ENCODE measurements at places on chromosomes 6 and 20.

DNA sequence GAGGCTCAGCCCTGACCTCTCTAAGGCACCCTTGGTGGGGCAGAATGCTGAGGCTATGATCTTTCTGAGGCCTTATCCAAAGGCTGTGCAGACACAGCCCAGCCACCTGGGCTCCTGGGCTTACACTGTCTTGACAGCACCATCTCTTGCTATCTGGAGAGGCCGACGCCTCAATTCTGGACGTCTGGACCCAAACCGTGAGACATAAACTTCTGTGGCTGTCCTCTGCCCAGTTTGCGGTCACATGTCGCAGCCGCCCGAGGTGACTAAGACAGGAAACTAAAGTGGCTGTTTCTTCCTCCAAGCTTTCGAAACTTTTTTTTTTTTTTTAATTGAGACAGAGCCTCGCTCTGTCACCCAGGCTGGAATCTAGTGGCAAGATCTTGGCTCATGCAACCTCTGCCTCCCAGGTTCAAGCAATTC lies 49.3 kb downstream of the PRR18 start:
- peak; percentile 4 for DNase-seq

GRCh38 chr6:31464252-31465184 lies 33.4 kb upstream of the MICB start:
- DNase-seq, result no peak

- no peak for DNase-seq
Measured at GRCh38 chr6:37702314-37702713, 4.6 kb upstream of the MDGA1 start.

DNA sequence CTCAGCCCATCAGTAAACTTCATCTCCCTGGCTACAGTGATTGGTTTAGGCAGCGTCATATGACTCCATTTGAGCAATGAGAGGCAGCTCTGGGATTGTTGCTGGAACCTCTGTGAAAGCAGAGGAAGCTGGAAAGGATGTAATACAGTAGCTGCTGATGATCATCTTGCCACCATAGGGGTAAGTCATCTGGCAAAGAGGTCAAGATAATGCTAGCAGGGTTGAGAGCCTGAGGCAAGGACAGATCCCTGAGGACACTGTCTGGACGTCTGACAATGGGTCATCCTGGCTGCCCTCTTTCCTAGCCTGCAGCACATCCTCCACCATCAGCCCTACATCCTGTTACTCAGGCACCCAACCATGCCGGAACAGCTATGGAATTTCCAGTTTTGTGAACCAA lies 25.5 kb upstream of the FKBP1A start:
- DNase-seq, result peak; percentile 89

DNA sequence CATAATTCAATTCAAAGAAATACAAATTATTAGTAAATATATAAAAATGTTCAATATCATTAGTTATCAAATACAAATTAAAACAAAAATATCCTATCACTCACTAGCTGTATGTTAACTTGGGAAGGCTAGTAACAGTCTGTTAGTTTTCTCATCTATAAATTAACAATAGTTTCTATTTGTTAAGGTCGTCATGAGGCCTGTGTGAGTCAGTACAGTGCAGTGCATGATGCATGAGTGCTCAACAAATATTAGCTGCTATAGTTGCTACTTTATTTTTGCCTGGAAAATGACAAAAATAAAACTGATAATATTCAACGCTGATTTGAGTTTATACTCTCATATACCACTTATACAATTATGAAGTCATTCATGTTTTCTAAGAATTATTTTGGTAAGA lies 401.6 kb upstream of the RUNX2 start:
- peak; percentile 58 for DNase-seq

GRCh38 chr6:138568997-138569396 lies 69.7 kb upstream of the NHSL1 start:
- DNase-seq, result no peak

- no peak for DNase-seq
Measured at GRCh38 chr20:25353747-25354705, 36.6 kb downstream of the ABHD12 start.

DNA sequence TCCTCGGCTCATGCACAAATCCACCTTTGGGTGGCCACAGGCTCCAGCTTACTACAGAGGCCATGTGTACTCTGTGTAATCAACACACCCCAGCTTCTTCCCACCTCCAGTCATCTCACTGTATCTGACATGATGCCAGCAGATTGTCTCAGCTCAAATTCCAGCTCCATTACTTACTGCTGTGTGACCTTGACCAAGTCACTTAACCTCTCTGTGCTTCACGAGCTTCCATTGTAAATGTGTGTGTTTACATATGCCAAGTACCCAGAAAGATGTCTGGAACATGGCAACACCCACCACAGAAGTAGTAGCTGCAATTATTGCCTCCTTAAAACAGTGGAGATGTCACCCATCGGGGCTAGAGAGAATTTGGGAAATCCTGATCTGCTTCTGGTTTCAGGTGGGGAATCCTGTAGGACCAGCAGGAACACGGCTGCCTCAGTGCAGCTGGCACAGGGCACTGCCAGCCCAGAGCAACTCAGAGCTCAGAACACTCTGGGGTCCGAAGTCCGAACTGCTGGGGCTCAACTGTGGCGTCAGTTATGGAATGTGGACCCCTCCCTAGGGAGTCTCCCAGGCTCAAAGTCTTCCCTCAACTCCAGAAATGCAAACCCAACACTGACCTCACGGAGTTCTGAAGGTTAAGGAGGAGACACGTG lies 21.2 kb upstream of the HLA-B start:
- DNase-seq, result no peak

DNA sequence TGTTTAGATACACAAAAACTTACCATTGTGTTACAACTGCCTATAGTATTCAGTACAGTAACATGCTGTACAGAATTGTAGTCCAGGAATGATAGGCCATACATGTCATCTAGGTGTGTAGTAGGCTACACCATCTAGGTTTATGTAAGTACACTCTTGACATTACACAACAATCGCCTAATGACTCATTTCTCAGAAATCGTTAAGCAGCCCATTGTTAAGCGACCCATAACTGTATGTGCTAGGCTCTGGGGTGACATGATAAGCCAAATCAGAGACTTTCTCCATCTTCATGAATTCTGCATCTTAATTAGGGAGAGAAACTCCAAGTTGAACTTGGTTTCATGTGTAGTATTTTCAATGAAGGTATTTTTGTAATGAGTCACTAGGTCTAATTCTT lies 17.2 kb downstream of the STK35 start:
- no peak for DNase-seq

DNA sequence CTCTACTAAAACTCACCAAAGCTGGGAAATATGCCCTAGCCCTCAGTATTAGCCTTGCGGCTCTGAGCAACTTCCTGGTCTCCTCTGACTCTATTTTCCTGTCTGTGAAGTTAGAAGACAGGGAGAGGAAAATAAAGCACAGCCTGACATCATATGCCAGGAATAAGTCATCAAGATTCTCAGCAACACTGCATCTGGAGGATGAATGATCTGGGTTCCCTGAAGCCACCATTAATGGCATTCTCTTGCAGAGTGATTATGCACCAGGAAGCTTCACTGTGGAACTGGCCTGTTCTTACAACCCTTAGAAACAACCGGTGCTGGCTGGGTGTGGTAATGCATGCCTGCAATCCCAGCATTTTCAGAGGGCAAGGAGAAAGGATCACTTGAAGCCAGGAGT lies 12.4 kb downstream of the ADGRF5 start:
- peak; percentile 66 for DNase-seq

- DNase-seq, result no peak
Measured at GRCh38 chr6:154229786-154230185, 126.8 kb downstream of the IPCEF1 start.

DNA sequence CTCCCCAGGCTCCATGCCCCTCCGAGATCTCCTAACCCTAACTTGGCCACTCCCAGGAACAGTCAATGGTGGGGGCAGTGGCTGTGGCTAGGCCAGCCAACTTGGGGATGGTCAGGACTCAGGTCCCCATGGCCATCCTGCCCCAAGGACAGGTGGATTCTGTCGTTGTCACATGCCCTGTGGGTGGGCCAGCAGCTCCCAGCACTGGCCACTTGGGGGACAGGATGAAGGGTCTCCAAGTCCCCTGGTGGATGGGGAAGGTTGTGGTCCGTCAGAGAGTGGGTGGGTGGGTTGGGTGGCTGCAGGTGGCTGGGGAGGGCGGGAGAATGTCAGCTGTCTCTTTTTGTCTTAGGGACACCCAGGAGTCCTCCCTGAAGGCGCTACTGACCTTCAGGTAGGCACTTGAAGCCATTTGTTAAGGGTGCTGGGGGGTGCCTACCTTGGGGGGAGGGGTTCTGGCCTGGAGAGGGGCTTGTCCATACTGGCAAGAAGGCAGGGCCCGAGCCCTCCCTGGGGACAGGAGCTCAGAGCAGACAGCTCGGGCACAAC lies 5.5 kb downstream of the COL9A3 start:
- no peak for DNase-seq

- DNase-seq, result no peak
Measured at GRCh38 chr6:128033156-128033555, 132.3 kb upstream of the THEMIS start.

DNA sequence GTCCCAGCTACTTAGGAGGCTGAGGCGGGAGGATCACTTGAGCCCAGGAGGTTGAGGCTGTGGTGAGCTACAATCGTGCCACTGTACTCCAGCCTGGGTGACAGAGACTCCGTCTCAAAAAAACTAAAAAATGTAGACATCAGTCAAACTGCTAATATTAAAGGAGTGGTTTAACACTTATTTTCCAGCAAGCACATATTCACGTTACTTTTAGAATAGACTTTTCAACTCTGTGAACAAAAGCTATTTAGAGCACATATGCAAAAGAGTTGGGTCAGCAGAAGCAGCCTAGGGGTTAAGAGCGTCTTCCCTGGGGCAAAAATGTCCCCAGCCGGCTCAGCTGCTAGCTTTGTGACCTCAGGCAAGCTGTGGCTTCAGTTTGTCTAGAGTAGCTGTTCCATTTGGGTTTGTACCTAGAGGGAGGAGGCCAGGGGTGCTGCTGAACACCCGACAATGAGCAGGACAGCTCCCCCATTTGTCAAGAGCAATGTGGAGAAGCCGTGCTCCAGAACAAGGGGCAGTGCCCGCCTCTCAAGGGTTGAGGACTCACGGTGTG lies 62.5 kb upstream of the PTGIS start:
- no peak for DNase-seq

- DNase-seq, result peak; percentile 11
Measured at GRCh38 chr20:38883081-38883980, 42.9 kb upstream of the FAM83D start.

- peak; percentile 88 for DNase-seq
Measured at GRCh38 chr20:22729180-22729579, 144.8 kb upstream of the FOXA2 start.

DNA sequence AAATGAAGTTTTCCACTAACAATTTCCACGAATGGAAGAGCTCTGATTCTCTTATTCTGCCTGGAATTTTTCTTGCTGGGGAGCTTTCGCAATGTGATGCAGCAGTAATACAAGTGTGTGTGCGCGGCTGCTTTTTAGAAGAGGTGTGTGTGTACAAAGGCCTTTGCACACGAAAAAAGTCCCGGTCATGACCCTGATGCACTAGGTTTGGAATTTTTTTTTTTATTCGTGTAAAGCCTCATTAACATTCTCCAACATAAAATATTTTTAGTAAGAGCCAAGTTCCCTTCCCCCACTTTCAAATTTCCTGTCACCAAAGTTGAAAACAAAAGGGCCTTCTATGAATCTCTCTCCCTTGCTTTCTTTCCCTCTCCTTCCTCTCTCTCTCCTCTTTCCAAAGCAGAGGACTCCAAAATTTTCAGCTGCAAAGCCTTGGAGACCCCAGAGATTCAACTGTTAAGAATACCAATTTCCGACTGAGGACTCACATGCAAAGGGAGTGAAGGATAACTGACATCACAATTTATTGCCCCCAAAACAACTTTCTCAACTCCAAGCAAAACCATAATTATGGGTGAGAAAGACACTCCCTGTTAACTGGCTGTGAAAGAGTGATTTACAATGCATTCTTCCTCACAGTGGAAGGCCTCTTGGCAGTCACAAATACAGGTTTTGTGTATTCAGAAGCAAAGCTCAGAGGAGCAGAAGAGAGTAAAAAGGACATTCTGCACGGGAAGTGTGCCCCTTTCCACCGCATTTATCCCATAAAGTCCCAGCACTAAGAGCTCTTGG lies 421.2 kb upstream of the JARID2 start:
- no peak for DNase-seq

DNA sequence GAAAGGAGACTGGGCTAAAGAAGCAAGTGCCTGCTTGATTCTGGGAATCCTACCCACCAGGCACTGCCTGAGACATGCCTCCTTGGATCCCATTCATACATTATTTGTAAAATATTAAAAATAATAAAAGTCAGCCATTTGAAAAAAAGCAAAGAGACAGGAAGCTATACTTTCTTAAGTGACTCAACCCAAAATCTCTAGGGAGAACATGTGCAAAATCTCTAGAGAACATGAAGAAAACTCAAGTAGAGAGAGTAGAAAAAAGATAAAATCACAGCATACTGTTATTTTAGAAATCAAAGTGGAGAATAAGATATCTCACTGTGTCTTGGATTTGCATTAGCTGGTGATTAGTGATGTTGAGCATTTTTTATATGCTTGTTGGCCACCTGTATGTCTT lies 197.2 kb upstream of the GGTLC1 start:
- no peak for DNase-seq

GRCh38 chr6:89986650-89987074 lies 92.4 kb downstream of the GJA10 start:
- peak; percentile 88 for DNase-seq

DNA sequence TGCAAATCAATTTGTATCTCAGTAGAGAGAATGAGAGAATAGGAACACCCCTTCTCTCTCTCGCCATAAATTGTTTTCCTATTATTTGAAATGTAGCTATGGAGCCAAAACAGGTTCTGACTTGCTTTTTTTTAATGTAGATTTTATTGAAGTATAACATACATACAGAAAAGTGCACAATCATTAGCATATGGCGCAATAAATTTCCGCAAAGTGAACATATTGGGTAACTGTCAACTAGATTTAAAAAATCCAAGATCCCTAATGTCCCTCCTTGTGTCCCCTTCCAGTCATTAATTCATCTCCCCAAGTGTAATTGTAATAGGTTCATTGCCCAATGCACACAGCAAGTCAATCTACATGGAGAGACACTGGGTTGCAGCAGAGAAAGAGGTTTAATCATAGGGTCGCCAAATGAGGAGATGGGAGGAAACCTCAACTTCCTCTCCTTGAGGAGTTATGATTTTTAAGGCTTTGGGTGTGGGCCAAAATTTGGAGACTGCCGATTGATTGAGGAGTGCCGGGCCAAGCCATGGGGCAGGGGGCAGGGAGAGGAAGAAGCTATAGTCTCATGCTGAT lies 43.3 kb upstream of the TGM3 start:
- DNase-seq, result no peak

GRCh38 chr6:89555031-89555430 lies 83.5 kb downstream of the LYRM2 start:
- no peak for DNase-seq

DNA sequence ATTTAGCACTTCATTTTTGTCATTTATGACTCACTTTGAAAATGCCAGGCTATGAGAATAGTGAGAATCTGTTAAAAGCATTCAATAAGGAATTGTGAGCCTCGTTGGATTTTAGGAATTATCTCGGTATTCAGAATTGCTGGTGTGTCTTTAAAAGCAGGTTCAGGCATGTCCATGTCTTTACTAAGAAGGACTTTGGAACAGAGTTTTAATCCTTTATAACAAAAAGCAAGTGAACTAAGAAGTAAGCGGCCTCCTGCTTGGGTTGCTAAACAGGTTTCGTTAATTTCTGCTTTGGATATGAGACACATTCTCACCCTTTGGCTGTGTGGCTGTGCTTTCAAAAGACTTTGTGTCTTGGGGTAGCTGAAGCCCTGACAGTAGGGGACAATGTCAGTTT lies 74.9 kb downstream of the IGF2R start:
- no peak for DNase-seq

- DNase-seq, result no peak
Measured at GRCh38 chr6:141877275-141877983, 255.3 kb upstream of the GJE1 start.

- no peak for DNase-seq
Measured at GRCh38 chr6:132020138-132020581, 69.0 kb upstream of the CCN2 start.
